BJ (cell line): ENCODE measurements at places on chromosomes 3 and 15.

DNA sequence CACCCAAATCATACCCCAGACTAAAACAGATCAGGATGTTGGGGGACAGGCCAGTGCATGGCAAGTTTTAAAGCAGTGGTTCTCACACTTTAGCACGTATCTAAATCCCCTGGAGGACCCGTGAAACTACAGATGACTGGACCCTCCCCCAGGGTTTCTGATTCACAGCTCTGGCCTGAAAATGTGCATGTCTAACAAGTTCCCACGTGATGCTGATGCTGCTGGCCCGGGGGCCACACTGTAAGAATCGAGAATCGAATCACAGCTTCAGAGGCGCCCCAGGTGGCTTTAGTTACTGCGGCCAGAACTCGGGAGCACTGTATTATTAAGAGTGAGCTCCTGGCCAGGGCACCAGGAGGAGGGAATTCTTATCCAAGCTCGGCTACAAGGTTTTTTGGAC lies 11.6 kb downstream of the ADAMTS17 start:
- no peak for DNase-seq

- no peak for DNase-seq
Measured at GRCh38 chr3:129001101-129001805, at the start of gene EFCC1. TSS of gene EFCC1 (plus strand) at chr3:129001304. CDS start at chr3:129001629, 325 bp downstream.

DNA sequence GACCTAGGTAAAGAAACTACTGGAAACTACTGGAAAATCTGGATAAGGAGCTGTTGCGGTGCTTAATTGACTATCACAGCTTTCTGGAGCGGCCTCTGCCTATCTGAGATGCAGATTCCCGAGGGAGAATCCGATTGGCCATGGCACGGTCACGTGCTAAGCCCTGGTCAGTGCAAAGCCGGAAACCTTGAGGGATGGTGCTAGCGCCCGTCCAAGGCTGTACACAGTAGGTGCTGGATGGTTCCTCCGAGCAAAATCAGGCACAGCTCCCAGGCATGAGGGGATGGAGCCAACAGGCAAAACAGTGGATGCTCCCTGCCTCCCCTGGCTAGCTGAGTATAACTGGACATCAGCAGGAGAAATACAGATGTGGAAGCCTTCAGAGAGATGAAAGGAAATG lies 238.7 kb upstream of the HES1 start:
- no peak for DNase-seq

DNA sequence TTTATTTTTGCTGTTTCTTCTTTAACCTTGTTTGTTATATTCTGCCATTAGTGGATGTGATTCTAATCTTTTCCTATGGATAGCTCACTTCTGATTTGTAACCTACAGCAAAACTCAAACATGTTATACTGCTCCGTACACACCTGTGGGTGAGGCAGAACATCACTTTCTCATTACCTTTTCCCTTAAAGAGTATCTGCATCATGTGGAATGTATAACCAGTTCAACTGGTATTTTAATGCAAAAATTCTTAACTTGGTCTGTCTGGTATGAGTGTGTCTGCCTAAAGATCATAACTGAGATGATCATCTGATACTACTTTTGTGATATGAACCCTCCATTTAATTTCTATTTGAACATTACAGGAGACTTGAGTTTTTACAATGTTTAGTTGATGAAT lies 13.0 kb upstream of the UPK1B start:
- no peak for DNase-seq

GRCh38 chr15:101490408-101490891 lies 943 bp upstream of the PCSK6 start:
- DNase-seq = no peak

GRCh38 chr3:124992041-124992440 lies 57.5 kb upstream of the MUC13 start:
- no peak for DNase-seq

GRCh38 chr3:121793078-121793477 lies 41.8 kb downstream of the IQCB1 start:
- DNase-seq = no peak

- DNase-seq = no peak
Measured at GRCh38 chr3:76362643-76363042, 577.3 kb upstream of the ZNF717 start.

DNA sequence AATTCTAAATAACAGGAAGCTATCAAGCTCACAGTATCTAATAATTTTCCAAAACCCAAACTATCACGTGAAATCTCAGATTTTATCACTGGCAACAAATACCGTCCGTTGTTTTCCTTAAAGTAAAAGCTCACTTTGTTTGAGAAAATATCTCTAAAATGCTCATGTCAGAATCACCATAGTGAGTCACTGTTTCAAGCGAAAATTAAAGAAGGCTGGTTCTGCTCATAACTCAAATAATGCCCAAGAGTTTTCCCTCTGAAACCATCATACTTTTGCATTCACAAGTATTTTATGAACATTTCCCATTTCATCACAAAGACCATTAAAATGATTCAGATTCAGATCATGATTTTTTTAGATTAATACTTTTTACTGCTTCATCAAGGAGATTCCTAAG lies 50.6 kb downstream of the TBL1XR1 start:
- peak; percentile 39 for DNase-seq

DNA sequence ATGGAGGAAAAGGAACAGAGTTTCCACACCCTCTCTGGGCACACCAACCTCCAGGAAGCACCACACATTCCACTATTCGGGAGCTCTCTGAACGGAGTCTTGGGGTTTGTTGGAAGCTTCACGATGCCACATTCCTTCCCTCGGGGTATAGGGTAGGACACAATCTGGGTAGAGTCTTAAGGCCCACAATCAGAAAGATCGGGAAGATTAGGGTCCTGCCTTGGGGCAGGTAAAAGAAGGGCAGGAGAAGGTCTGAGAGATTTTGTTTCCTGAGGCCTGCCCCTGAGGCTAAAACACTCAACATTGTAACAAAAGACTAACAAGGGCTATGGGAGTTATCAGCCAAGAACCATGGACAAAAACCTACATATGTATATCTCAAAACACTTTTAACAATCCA lies 89.2 kb upstream of the RAP2B start:
- no peak for DNase-seq

GRCh38 chr3:15630646-15631350 lies 29.3 kb downstream of the BTD start:
- peak; percentile 42 for DNase-seq

GRCh38 chr3:100402256-100402655 lies 917 bp downstream of the LNP1 start:
- DNase-seq = peak; percentile 44

- no peak for DNase-seq
Measured at GRCh38 chr15:80283531-80283930, 31.5 kb upstream of the CTXND1 start.

DNA sequence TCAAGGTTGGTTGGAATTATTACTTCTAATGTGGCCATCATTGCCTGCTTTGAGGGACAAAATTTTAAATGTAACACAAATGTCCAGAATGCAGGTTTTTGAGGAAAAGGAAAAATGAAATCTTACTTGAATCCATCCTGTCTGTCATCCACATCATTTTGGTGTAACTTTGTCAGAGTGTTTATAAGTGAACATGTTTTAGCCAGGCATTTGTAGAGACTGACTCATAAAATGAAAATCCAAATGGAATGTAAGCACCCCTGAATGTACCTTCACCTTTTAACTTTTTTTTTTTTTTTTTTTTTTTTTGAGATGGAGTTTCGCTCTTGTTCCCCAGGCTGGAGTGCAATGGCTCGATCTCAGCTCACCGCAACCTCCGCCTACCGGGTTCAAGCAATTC lies 141.8 kb upstream of the BNIP2 start:
- no peak for DNase-seq
